ENCODE measurements at places on chromosomes 7 and 10.

GRCh38 chr10:58104351-58104751 lies 163.3 kb downstream of the IPMK start:
- no peaks in the 10 kb centered on the region for H3K4me1 ChIP-seq
- no peaks in the 10 kb centered on the region for H3K36me3 ChIP-seq
- H3K27me3 ChIP-seq, result no peaks in the 10 kb centered on the region
- no peak for DNase-seq

GRCh38 chr7:80807166-80807900 lies 111.5 kb downstream of the SEMA3C start:
- peaks cover 10% of the 10 kb centered on the region for H3K4me1 ChIP-seq
- H3K27ac ChIP-seq, result no peak overlapping the region
- DNase-seq, result no peak
- no peaks in the 10 kb centered on the region for H3K27me3 ChIP-seq

GRCh38 chr10:74238031-74238431 lies 87.0 kb downstream of the ADK start:
- no peaks in the 10 kb centered on the region for H3K27me3 ChIP-seq
- DNase-seq, result no peak
- H3K4me3 ChIP-seq, result no peak overlapping the region
- H3K36me3 ChIP-seq, result no peaks in the 10 kb centered on the region

DNA sequence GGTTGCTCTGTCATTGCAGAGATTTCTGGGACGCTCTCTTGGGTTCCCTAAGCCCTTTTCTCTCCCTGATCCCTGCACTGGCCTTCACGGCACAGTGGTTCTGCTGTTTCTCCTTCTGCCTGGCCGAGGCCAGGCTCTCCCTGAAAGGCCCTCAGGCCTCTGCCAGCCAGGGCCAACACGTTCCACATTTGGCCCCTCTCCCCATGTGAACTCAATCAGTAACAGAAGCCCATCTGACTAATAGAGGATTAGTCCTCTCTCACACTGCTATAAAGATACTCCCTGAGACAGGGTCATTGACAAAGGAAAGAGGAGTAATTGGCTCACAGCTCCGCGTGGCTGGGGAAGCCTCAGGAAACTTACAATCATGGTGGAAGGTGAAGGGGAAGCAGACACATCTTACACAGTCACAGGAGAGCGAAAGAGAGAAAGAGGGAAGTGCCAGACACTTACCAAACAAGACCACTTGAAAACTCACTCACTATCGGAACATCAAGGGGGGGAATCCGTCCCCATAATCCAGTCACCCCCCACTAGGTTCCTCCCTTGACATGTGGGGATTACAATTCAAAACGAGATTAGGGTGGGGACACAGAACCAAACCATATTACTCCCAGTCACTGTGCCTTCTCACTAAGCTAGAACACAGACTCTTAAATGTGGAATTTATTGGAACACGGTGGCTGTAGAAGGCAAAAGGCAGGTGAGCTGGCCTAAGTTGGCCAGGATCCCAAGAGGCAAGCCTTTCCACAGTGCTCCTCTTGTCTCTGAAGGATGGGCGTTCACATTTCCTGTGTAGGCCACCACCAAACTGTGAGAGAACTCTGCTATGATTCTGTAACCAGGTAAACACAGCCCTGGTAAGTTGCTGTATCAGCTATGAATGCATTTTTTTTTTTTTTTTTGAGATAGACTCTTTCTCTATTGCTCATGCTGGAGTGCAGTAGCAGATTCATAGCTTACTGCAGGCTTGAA lies 8.8 kb downstream of the FZD8 start:
- no peak overlapping the region for H3K4me3 ChIP-seq
- peaks cover 33% of the 10 kb centered on the region for H3K4me1 ChIP-seq
- H3K27me3 ChIP-seq, result peaks cover 28% of the 10 kb centered on the region
- H3K27ac ChIP-seq, result no peak overlapping the region

- no peak for DNase-seq
- no peak overlapping the region for H3K27ac ChIP-seq
- H3K4me1 ChIP-seq, result peaks cover 4% of the 10 kb centered on the region
- H3K4me3 ChIP-seq, result no peak overlapping the region
- no peaks in the 10 kb centered on the region for H3K36me3 ChIP-seq
These were observed 11.8 kb upstream of the OPN4 start for GRCh38 chr10:86642499-86642898.

DNA sequence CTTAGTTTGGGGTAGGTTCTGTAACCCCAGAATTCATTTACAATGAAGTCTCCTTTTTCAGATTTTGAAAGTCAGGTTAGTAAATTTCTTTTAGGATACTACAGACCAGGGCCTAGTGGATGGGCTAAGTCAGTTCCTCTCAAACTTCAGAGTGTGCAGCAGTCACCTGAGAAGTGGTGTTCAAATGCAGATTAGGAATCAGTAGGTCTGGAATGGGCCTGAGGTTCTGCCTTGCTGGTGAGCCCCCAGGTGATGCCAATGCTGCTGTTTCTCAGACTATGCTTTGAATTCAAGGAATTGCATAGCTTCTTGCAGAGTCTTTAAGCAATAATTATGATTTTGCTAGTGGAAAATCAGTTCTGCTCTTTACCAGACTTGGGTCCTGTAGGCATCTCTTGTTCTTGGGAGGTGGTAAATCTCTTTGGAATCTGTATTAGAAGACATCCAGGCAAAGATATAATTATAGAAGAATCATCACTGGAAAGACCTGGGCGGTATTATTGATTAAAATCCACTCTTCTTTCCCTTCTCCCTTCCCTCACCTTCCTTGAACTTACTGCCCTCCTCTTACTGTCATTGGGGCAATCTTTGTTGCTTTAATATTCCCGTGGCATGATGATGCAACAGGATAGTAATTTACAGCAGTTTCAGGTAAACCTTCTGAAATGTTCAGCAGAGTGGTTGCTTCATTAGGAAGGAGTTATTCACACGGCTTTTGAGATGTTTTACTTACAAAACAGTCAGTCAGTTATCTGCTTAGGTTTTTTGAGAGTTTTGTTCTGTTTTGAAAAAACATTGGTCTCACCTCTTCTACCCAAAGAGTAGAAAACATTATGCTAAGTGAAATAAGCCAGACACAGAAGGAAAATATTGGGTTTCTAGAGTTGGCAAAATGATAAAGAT lies 87.2 kb downstream of the NRF1 start:
- no peaks in the 10 kb centered on the region for H3K4me1 ChIP-seq
- H3K27me3 ChIP-seq, result no peaks in the 10 kb centered on the region
- peaks cover 9% of the 10 kb centered on the region for H3K36me3 ChIP-seq
- no peak for DNase-seq

DNA sequence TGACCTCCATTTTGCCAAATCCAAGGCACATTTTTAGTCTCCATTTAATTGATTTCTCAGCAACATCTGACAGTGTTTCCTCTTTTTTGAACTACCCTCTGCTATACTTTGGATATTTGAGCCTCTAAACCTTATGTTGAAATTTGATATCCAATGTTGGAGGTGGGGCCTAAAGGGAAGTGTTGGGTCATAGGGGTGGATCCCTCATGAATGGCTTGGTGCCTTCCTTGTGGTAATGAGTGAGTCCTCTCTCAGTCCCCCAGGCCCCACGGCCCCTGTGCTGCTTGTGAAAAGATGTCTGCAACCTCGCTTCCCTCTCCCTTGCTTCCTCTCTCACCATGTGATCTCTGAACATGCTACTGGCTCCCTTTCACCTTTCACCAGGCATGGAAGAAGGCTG lies 96.8 kb upstream of the DGKB start:
- H3K27me3 ChIP-seq, result no peaks in the 10 kb centered on the region
- H3K4me1 ChIP-seq, result no peaks in the 10 kb centered on the region
- H3K4me3 ChIP-seq, result no peak overlapping the region
- no peaks in the 10 kb centered on the region for H3K36me3 ChIP-seq

DNA sequence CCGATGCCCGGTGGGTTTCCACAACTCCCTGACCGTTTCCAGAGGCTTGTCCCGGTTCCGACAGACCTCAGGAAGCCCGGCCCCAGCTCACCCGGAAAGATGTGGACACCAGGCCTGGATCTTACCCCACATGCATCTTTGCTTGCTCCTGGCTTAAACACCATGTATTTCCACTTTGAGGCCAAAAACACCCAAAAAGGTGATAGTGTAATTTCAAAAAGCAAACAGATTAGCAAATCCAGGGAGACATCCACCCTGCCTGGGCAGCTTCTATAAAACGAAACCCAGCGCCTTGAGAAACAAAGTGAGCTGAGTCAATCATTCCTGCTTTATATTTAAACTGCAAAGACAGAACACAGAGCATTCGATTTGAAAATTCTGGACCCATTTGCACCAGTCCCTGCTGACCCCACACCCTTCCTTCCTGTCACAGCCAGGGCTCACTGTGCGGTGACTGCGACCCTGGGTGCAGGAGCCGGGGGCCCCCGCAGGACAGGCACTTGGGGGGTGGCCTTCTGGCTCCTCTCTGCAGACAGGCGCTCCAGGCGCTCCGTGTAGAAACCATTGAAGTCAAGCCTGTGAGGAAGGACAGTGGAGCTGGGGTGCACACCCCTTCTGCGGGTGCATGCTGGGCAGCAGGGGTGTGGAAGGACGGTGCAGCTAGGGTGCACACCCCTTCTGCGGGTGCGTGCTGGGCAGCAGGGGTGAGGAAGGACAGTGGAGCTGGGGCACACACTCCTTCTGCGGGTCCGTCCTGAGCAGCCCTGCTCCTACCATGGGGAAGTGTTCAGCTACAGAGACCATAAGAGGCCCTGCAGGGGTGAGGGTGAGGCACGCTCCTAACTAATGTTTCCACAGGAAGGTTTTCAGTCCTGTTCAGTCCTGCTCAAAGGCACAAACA lies 2.9 kb upstream of the ADAM8 start:
- H3K27me3 ChIP-seq, result peaks cover 19% of the 10 kb centered on the region
- peaks cover 3% of the 10 kb centered on the region for H3K4me1 ChIP-seq
- no peak overlapping the region for H3K27ac ChIP-seq
- no peak for DNase-seq
- H3K36me3 ChIP-seq, result no peaks in the 10 kb centered on the region
- H3K4me3 ChIP-seq, result no peak overlapping the region

DNA sequence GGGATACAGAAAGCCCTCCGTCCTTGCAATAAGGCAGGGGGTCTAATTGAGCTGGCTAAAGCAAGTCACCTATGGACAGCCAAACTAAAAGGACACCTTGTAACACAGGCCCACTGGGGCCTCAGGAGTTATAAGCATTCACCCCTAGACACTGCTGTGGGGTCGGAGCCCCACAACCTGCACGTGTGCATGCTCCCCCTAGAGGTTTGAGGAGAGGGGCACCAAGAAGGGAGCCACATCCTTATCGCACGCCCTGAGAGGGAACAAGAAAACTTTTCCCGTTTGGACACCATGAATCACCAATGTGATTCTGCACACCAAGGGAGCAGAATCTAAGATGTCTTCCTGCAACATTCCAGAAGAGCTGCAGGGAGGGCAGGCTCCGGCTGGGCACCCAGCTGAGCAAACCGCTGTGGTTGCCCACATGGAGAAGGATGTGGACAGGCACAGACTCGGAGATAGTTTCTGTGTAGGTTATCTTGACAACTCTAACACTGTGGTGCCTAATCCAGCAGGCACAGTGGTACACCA lies 17.7 kb upstream of the TARP start:
- H3K27ac ChIP-seq, result no peak overlapping the region
- no peaks in the 10 kb centered on the region for H3K36me3 ChIP-seq
- no peak overlapping the region for H3K4me3 ChIP-seq
- no peaks in the 10 kb centered on the region for H3K4me1 ChIP-seq

DNA sequence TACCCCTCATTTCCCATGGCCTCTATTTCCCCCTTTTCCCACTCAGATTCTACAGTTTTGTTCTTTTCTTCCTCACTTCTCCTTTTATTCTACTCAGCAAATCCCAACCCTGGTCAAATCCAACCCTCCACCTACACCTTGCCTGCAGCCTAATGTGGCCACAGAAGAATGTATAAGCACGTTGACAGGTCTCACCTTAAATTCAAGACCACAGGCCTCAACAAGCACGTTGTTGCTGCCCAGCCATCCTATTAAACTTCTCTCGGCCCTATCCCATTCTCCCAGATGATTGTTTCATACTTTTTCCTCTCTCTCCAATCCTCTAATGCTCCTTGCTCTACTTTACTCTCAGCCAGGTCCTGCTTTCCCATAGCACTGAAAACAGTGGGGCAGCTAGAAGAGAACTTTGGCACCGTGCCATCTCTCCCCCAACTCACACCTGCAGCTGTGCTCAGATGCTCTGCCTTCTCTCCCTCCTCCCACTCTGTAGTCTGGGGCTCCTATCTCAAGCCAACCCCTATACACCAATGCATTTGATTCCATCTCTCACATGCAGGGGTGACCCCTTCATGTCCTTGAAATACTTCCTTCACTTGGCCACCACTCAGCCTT lies 6.8 kb upstream of the EIF3A start:
- peak overlapping the region; percentile 36 for H3K4me3 ChIP-seq
- no peak overlapping the region for H3K27ac ChIP-seq
- DNase-seq, result no peak
- H3K36me3 ChIP-seq, result no peaks in the 10 kb centered on the region
- H3K4me1 ChIP-seq, result peaks cover 16% of the 10 kb centered on the region

- H3K4me1 ChIP-seq, result no peaks in the 10 kb centered on the region
- DNase-seq, result no peak
- H3K36me3 ChIP-seq, result peaks cover 10% of the 10 kb centered on the region
- H3K27ac ChIP-seq, result no peak overlapping the region
These were observed 30.1 kb upstream of the TNKS2 start for GRCh38 chr10:91768123-91768522.

GRCh38 chr7:109497053-109497452 lies 927.4 kb downstream of the DNAJB9 start:
- no peak overlapping the region for H3K4me3 ChIP-seq
- H3K27ac ChIP-seq, result no peak overlapping the region
- H3K36me3 ChIP-seq, result no peaks in the 10 kb centered on the region

DNA sequence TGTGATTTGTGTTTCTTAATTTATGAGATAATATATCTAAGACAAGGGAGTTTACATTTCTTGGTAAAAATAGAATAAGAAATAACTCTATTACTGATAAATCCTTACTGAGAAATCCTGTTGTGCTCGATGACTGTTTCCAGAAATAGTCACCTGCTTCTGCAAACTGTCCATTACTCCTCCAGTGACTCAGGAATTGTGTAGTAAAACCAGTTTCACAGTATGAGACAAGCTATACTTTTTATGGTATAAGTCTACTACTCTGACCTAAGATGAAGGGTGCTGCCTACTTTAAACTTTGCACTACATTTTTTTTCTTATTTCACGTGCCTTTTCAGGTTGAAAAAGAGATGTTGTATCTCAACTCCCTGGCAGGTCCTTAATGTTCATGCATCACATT lies 6.8 kb upstream of the ANKRD22 start:
- DNase-seq, result no peak
- peaks cover 2% of the 10 kb centered on the region for H3K4me1 ChIP-seq
- H3K27me3 ChIP-seq, result no peaks in the 10 kb centered on the region
- no peak overlapping the region for H3K4me3 ChIP-seq
- H3K27ac ChIP-seq, result no peak overlapping the region
- H3K36me3 ChIP-seq, result no peaks in the 10 kb centered on the region

DNA sequence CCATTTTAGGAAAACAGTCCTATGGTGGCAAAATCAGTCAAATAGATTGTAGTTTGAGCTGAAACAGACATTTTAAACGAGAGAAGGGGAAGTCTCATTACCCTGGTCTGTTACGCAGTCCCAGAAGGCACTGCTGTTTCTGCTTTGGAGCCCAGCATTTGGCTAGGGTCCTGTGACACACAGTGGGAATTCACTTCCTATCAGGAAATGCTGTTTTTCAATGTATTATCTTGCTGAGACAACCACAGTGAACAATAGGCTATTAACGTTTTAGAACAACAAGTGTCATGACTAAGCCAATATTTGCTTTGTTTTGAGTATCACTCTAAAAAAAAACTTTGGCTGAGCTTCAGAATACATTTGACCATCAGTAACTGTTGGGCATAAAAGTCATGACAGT lies 74.1 kb downstream of the ADD3 start:
- H3K27me3 ChIP-seq, result no peaks in the 10 kb centered on the region
- no peak for DNase-seq
- H3K4me3 ChIP-seq, result no peak overlapping the region
- H3K4me1 ChIP-seq, result peaks cover 48% of the 10 kb centered on the region

Data from neural crest cell (in vitro differentiated cells).